ENCODE measurements at places on chromosomes 4 and X.
A peak's percentile ranks its signal among the peaks of the same experiment; 100 is the strongest.

GRCh38 chrX:118727686-118728339 is 407 bp downstream of the IL13RA1 start:
- no peak for DNase-seq

DNA sequence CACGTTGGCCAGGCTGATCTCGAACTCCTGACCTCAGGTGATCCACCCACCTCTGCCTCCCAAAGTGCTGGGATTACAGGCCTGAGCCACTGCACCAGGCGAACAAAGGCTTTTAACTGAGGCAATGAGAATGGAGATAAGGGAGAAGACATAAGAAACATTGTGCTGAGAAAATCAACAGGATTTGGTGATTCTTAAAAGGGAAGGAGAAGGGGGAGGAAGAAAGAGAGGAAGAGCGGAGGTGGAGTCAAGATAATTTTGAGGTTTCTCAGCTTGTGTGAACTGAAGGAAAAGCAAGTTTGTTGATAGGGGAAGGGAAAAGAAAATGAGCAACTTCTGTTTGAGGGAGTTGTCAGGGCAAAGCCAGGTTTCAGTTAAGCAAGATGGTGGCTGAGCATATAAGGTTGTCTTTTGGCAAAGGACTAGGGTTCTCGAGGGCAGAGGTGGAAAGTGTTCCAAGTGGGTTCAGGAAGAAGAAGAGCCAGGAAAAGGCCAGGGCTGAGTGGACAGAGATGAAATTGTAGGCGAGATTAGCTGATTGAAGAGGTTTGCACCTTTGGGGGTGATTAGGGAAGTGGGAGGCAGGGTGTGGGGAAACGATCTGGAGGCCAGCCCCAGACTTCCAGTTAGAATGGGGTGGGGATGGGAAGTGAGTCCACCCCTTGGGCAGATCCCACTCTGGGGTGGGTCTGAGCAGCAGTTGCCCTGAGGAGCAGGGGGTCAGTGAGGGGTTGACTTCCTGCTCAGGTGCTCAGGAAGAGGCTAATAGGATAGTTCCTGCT is 7.8 kb downstream of the DOCK11 start:
- no peak for DNase-seq

GRCh38 chr4:73788411-73788810 is 48.0 kb downstream of the CXCL8 start:
- DNase-seq = no peak

GRCh38 chr4:64121803-64122202 is 287.4 kb downstream of the TECRL start:
- no peak for DNase-seq

DNA sequence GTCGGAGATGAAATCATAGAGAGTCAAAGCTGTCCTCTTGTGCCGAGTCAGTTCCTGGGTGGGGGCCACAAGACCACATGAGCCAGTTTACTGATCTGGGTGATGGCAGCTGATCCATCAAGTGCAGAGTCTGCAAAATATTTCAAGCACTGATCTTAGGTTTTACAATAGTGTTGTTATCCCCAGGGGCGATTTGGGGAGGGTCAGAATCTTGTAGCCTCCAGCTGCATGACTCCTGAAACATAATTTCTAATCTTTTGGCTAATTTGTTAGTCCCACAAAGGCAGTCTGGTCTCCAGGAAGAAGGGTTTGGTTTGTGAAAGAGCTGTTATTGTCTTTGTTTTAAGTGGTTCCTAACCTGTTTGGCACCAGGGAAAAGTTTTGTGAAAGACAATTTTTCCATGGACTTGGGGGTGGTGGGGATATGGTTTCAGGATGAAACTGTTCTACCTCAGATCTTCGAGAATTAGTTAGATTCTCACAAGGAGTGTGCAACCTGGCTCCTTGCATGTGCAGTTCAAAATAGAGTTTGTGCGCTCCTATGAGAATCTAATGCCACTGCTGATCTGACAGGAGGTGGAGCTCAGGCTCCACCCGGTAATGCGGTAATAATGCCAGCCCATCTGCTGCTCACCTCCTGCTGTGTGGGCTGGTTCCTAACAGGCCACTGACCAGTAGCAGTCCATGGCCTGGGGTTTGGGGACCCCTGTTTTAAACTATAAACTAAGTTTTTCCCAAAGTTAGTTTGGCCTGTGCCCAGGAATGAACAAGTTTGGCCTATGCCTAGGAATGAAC is 29.2 kb downstream of the METAP1 start:
- DNase-seq = no peak

DNA sequence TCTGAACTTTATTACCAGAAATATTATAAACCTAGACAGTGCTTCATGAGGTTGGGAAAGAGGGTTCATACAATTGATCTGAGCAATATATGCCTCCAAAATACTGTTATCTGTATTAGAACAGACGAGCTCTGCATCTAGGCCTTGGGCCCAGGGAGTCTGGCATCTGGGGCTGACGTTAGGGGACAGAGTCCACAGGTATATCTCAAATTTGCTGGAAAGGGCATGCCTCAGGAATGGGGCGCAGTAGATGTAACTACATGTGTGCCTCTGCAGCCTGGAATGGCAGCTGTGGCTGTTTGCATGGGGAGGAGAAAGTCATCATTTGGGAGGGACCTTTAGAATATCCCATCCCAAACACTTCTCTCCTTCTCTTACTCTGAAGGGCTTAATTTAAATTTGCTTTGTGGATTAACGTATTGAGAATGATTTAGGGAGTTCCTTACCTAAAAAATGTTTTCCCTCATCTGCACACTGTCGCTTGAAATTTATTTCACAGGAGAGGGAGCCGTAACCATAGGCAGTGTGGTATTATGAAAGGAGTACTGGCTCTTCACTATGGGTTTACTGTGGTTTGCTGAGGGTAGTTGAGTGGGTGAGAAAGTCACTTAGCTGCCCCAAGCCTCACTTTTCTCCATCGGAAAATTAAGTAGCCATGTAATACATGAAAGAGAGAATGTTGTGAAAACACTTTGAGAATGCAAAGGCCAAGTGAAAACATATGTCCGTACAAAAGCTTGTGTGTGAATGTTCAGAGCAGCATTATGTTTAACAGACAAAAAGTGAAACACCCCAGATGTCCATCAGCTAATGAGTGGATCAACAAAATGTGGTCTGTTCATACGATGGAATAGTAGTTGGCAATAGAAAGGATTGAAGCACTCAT is 5.9 kb downstream of the ADD1 start:
- no peak for DNase-seq

GRCh38 chr4:183098723-183099536 is at the start of gene WWC2:
Gene WWC2 (plus strand): TSS chr4:183099257. CDS start chr4:183099492, 235 bp downstream.
- DNase-seq = peak; percentile 70

- no peak for DNase-seq
These were observed 126.7 kb downstream of the RBM47 start for GRCh38 chr4:40502934-40503333.

GRCh38 chr4:119284876-119285780 is 36.8 kb downstream of the FABP2 start:
- DNase-seq = no peak

DNA sequence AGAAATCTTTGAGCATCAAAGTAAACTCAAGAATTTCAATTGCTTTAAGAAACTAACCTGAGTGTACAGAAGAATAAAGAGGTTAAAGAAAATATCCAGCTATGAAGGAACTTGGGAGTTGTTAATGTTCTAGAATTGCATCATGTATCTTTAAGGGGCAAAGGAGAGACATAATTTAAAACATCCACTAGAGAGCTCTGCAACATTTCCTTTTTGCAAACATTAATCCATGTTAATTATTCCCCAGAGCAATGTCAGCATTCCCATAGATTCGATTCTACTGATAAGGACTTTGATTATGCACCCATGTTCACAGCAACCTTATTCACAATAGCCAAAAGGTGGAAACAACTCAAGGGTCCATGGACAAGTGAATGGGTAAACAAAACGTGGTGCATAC is 80.2 kb upstream of the SORBS2 start:
- no peak for DNase-seq

DNA sequence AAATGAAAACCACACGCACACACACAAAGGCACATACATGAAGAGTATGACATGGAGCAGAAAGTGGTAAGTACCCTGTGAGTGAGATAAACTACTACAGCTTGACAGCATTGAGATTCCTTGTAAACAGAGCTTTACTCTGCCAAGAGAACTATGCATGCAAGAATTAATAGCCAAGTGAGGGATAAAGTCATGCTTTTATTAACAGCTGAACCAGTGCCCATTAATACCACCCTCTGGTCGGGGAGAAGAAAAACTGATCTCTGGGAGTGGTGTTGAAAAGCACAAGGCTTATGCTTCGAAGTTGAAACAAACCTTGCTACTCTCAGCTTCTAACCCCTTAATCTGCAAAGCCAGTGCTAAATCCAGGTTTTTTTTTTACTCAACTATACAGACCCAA is 95.9 kb upstream of the C1QTNF7 start:
- no peak for DNase-seq

DNA sequence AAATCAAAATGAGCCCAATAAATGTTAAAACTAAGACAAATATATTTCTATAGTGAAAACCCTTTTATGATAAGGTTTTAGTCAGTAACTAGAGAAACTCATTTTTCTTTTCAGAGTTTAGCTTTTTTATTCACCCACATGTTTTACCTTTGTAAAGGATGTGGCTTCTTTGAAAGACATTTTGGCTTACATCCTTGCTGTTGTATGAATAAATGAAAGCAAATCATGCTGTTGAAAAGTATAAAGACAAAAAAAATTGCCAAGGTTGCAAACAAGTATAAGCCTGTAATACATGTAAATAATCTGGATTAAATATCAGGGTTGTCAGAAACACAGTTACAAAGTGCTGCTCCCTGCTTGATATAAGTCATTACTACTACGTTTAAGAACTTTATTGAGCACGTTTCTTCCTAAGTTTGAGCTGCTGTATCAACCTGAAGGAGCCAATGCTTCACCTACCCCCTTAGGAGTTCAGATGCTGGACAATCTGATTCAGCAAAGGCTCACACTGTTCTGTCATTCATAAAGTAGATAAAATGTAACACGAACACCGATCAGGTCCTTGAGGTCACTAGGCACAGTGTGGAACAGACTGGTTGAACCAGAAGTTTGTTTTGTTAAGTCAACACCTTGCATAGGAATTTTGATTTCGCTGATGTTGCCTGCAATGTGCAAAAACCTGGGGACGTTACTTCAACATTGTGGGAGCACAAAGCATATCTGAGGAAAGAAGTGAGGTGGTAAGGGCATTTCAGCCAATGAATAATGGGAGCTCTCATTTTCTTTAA is 321.2 kb upstream of the BMP3 start:
- DNase-seq = no peak

- no peak for DNase-seq
These were observed 20.8 kb downstream of the FGFRL1 start for GRCh38 chr4:1031956-1032795.

GRCh38 chr4:40579983-40580382 is 49.7 kb downstream of the RBM47 start:
- DNase-seq = no peak

- no peak for DNase-seq
These were observed 98.9 kb downstream of the FRMPD4 start for GRCh38 chrX:12237131-12237530.

DNA sequence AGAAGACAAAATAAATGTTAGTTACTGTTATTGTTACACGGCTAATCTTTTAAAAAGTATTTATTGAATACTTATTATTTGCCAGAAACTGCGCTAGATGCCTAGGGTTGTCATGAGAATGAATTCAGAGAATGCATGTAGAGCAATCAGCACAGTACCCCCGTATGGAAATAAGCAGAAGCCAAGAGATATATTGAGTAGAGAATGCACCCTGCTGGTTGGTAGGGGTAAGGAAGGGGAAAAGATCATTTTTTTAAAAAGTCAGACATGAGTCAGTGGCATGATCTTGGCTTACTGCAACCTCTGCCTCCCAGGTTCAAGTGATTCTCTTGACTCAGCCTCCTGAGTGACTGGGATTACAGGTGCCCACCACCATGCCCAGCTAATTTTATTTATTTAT is 13.1 kb upstream of the DRP2 start:
- no peak for DNase-seq

DNA sequence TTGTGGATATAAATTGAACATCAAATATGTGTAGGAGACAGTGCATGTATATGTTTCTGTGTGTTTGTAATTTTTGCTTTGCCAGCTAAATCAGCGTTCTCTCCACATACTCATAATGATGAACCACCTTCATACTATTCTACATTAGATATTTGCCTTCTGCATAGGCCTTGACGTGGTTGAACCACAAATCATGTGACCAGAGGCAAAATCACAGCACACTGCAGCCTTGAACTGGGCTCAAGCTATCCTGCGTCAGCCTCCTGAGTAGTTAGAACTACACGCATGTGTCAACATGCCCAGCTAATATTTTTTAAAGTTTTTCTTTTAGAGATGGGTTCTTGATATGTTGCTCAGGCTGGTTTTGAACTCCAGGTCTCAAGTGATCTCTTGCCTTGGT is 9.5 kb downstream of the UBQLN2 start:
- no peak for DNase-seq

- no peak for DNase-seq
These were observed 76.1 kb downstream of the MANBA start for GRCh38 chr4:102684610-102685052.

- DNase-seq = no peak
These were observed 112.8 kb upstream of the PITX2 start for GRCh38 chr4:110735686-110736085.

GRCh38 chr4:118354913-118355312 is 2.1 kb upstream of the PRSS12 start:
- DNase-seq = no peak

DNA sequence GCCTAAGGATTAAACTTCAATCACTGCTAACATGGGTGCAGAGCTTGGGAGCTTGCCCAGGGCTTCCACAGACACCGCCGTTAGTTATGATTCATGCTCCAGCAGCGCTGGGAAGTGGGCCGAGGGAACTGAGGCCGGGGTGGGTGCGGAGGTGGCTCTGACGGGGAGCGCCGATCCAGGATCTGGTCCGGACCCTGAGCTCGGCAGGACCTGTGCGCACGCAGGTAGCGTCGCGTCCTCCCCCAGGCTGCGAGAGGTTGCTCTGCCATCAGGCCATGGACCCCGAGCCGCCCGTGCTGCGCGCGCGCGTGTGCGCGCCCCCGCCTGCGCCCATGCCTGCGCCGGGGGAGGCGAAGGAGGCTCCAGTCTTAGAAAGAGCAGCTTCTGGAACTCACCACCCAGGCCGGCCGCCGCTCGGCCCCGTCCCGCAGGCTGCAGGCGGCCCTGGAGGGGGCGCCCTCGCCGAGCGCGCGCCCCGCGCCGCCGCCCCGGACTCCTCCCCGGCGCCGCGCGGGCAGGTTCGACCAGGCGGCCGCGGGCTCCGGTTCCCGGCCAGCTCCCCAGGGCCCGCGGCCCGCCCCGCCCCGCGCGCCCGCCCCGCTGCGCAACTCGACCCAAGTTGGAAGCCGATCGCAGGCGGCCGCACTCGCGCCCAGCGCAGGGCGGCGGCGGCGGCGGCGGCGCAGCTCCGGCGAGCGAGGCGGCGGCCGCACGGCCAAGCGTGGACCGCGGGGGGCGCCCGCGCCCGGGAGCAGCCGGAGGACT is 732 bp upstream of the ADRA2C start:
- DNase-seq = no peak

DNA sequence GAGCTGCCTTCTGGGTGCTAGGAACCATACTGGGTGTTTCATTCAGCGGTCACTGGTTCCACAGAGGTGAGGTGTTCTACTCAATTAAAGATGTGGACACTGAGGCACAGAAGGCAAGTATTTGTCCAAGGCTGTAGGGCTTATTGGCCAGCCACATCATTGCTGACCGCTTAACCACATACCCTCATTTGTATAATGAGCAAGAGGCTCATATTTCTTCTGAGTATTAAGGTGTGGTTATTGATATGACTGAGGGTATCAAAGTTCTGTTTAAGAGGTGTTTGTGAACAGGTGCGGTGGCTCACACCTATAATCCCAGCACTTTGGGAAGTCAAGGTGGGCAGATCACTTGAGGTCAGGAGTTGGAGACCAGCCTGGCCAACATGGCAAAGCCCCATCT is 14.3 kb downstream of the RNF4 start:
- no peak for DNase-seq

All from stimulated activated CD4-positive, alpha-beta T cell treated with anti-CD3 and anti-CD28 coated beads, Interleukin-4, amount 100 ng/mL, for 4 hours (primary cell).